Activated CD8-positive, alpha-beta memory T cell treated with anti-CD3 and anti-CD28 coated beads, Interleukin-2, amount 10 ng/mL, durations not matched to agents 7 days and 5 days (primary cell): ENCODE measurements at places on chromosomes 5 and 9. TPM values are rescaled to one million over a fixed set of nuclear protein-coding genes. Genes with fewer than 3 reads are reported as not detected.
A peak's percentile ranks its signal among the peaks of the same experiment; 100 is the strongest.

Gene NAA35
- 27.7 TPM for total RNA-seq

Gene ADCY2
- total RNA-seq: not detected

Gene ABLIM3
- not detected for total RNA-seq

Gene PLAC8L1
- 0.87 TPM for total RNA-seq

Gene NUTM2G
- not detected for total RNA-seq

Gene PCDHA1
- total RNA-seq: not detected

Gene SHISAL2B
- total RNA-seq: not detected

DNA sequence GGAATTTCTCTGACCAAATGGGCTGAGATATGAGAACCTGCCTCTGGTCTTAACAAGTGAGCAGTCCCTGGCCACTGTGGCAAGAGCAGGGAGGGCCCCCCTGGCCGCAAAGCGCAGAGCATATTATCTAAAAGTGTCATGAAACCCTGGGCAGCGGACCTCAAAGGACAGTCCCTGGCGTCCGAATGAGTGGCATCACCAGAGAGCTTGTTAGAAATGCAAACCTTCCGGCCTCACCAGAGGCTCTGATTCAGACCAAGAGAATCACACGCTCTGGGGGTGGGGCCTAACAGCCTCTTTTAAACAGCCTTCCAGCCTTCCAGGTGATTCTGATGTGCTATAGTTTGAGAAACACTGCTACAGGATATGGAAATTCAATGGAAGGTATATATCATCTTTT is 10.9 kb downstream of the PTPN3 start:
- H3K27me3 ChIP-seq: peaks cover 3% of the 10 kb centered on the region
- no peak overlapping the region for H3K4me3 ChIP-seq
- DNase-seq: no peak
- H3K4me1 ChIP-seq: peaks cover 4% of the 10 kb centered on the region
- H3K36me3 ChIP-seq: no peaks in the 10 kb centered on the region

DNA sequence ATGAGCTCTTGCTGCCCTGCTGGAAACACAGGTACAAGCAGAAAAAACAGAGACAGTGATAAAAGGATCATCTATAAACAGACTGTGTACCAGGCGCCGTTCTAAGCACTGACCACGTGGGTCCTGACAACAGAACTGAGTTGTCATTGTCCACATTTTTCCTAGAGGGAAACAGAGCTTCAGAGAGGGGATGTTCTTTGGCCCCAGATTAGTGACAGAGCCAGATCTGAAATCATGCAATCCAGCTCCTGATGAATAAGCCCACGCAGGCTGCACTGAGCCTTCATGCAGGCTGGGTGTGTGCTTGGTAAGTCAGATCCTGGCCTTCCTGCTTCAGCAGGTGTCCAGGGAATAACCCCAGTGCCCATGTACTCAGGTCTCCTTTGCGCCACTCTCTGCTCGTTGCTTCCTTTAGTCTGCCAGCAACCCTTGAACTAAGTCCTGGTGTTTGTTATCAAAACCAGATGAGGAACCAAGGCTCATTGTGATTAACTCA is 22.8 kb upstream of the TCF7 start:
- peaks cover 73% of the 10 kb centered on the region for H3K27me3 ChIP-seq
- H3K4me1 ChIP-seq: peaks cover 13% of the 10 kb centered on the region
- no peak for DNase-seq
- no peak overlapping the region for H3K4me3 ChIP-seq
- H3K27ac ChIP-seq: no peak overlapping the region
- no peaks in the 10 kb centered on the region for H3K36me3 ChIP-seq

GRCh38 chr9:93675336-93676150 is 99.2 kb downstream of the PHF2 start:
- peaks cover 3% of the 10 kb centered on the region for H3K36me3 ChIP-seq
- H3K27ac ChIP-seq: no peak overlapping the region
- no peak overlapping the region for H3K4me3 ChIP-seq
- no peaks in the 10 kb centered on the region for H3K27me3 ChIP-seq
- peak; percentile 36 for DNase-seq

DNA sequence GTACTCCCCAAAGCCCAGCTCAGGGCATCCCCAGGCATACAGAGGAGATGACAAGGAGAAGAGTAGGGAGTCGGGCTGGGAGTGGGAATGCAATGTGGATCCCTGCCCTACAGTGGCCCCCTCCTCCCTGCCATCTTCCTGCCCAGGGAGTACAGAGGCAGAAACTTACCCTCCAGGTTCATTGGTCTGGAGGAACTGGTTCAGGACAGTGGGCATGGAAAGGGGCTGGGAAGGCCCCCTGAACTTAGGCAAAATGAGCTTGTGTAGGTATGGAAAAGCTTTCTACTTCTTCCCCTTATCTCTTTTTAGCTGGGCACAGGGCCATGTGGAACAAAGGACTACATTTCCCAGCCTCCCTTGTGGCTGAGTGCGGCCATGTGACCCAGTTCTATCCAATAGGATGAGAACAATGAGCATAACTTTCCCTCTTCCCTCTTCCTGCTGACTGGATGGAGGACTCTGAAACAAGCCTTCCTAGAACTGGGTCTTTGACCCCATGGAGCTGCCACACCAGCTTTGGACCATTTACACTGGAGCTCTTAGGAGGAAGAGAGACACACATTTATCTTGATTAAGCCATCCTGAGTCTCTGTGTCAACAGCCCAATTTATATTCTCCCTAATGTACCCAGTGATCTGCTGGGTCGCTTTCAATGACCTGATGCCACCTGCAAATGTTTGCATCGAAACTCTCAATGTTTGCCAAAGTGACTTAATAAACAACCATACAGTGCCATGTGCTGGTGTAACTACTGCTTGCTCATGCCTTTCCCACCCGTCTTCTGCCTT is 25.0 kb upstream of the HMCN2 start:
- no peaks in the 10 kb centered on the region for H3K36me3 ChIP-seq
- peak overlapping the region; percentile 75 for H3K27ac ChIP-seq
- H3K27me3 ChIP-seq: no peaks in the 10 kb centered on the region
- peaks cover 40% of the 10 kb centered on the region for H3K4me1 ChIP-seq
- DNase-seq: peak; percentile 70

GRCh38 chr5:16727755-16728325 is 111.0 kb upstream of the RETREG1 start:
- H3K36me3 ChIP-seq: no peaks in the 10 kb centered on the region
- DNase-seq: no peak
- no peak overlapping the region for H3K4me3 ChIP-seq
- no peak overlapping the region for H3K27ac ChIP-seq
- H3K27me3 ChIP-seq: peaks cover 5% of the 10 kb centered on the region

DNA sequence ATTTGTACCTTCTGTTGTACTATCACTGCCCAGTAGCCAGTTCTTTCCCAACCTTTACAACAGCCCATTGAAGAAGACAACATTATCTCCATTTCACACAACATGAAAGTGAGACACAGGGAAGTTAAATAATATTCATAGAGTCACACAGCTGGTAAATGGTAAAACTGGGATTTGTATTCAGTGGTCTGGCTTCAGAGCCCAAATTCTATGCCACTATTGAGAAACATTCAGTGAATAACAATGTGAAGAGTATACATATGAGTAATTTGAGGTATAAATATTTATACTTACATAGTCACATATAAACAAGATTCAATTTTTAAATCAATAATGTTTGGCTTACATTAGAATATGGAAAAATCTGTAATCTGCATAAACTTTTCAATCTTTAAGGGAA is 13.8 kb downstream of the SMIM15 start:
- no peaks in the 10 kb centered on the region for H3K27me3 ChIP-seq
- no peak overlapping the region for H3K4me3 ChIP-seq
- no peak for DNase-seq
- H3K36me3 ChIP-seq: peaks cover 15% of the 10 kb centered on the region

DNA sequence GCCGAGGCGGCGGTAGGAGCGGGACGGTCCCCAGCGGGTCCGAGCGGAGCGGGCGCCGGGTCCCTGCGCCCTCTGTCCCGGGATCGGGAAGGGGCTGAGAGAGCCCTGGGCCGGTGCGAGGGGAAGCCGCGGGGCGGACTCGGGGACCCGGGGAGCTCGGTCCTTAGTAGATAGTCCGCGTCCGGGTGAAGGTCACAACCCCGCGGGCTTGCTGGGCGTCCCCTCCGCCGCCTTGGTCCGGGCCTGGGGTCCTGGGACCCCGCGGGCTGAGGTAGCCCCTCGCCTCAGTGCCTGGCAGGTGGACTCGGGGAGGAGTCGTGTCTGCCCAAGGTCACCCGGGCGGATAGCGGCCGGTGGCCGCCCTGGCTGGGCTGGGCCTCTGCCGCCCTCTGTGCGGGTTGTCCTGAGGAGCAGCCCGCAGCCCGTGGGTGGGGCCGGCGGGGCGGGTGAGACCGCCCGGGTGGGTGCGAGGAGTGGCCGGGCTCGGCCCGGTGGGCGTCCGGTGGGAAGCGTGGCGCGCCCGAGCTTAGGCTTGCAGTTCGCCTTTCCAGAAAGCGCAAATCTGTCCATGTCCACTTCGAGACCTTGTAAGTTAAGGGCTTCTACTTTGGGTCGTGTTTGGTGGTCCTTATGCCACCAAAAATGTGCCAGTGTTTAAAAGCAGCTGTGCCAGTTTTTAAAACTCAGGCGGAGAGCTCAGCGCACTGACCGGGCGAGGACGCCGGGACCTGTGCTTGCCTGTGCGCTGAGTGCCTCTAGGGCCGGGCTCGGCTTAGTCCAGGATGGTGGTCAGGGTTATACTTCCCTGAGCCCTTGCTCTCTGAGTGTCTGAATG is 554 bp downstream of the SDHA start:
- H3K4me3 ChIP-seq: peak overlapping the region; percentile 87
- H3K27me3 ChIP-seq: no peaks in the 10 kb centered on the region
- H3K4me1 ChIP-seq: peaks cover 50% of the 10 kb centered on the region
- peak overlapping the region; percentile 96 for H3K27ac ChIP-seq

DNA sequence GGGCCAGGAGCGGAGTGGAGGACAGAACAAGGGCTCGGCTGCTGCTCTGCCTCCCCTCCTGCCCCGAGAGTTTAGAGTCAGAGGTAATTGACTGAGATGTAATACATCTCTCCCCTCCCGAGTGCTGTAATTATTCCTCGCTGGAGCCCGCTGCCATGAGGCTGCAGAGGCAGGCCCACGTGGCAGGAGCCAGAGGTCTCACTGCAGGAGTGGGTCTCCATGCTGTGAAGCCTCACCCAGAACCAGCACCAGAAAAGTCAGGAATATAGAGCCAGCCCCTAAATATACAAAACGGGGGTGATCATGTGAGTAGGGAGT is 2.5 kb downstream of the FAM163B start:
- H3K4me1 ChIP-seq: peaks cover 8% of the 10 kb centered on the region
- no peak for DNase-seq
- peaks cover 42% of the 10 kb centered on the region for H3K27me3 ChIP-seq
- H3K36me3 ChIP-seq: no peaks in the 10 kb centered on the region
- H3K27ac ChIP-seq: no peak overlapping the region
- no peak overlapping the region for H3K4me3 ChIP-seq

DNA sequence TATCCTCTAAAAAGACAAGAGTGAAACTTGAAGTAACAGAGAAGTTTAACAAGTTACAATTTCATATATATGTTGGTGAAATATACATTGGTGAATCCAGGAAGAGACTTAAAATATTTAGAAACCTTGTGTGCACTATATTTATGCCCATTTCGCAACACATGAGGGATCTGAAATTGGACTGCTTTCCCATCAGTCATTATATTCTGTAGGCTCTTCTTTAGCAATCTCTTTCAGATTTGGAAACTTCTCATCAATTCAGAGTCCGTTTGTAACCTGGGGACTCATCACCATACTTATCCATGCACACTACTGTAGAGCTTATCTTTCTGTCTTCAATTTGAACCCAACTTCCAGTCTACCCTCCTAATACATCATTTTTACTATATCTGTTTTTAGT is 2.1 kb downstream of the ITGA1 start:
- peak overlapping the region; percentile 92 for H3K4me3 ChIP-seq
- peak overlapping the region; percentile 67 for H3K27ac ChIP-seq
- H3K27me3 ChIP-seq: peaks cover 2% of the 10 kb centered on the region
- no peak for DNase-seq
- peaks cover 14% of the 10 kb centered on the region for H3K36me3 ChIP-seq

DNA sequence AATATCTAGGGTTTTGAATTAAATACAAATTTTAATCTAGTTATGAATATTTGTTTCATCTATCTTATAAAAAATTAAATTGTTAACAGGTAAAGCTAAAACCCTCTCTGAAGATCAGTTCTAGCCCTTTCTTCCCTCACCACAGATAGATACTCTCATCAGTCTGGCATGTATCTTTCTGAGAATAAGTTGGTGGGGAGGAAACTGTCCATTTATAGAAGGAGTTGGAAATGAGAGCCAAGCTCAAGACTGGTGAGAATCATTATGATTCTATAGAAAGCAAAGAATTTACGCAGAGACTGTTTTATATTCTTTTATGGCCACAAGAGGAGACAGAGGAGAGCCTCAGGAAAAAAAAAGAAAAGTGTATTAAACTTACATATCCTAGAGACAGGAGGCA is 59.0 kb downstream of the STARD4 start:
- DNase-seq: no peak
- no peak overlapping the region for H3K27ac ChIP-seq
- H3K4me1 ChIP-seq: no peaks in the 10 kb centered on the region
- H3K36me3 ChIP-seq: peaks cover 36% of the 10 kb centered on the region

DNA sequence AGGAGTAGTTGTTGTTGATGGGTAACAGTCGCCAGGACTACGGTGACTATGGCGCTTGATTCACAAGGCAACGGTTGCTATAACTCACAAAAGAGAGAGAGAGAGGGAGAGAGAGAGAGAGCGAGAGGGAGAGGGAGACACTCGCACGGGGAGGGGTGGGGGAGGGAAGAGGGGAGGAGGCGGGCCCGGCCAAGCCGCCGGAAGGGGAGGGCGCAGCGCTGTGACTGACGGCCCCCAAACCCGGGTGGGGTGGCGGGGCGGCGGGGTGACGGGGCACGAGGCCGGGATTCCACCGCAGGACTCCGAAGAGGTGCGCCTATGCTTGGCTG is at the start of gene RFX3:
Gene RFX3 (minus strand): TSS at position 166 of the 329 bp plus-strand sequence. CDS start 130,413 bp downstream, outside the sequence.
- peaks cover 22% of the 10 kb centered on the region for H3K36me3 ChIP-seq
- H3K27ac ChIP-seq: peak within 1 kb of the TSS; percentile 100
- DNase-seq: peak; percentile 94

GRCh38 chr9:1458503-1458902 is 408.3 kb downstream of the DMRT2 start:
- no peak overlapping the region for H3K27ac ChIP-seq
- H3K4me1 ChIP-seq: no peaks in the 10 kb centered on the region
- no peaks in the 10 kb centered on the region for H3K36me3 ChIP-seq
- no peak for DNase-seq
- H3K4me3 ChIP-seq: no peak overlapping the region

- no peaks in the 10 kb centered on the region for H3K27me3 ChIP-seq
- no peaks in the 10 kb centered on the region for H3K4me1 ChIP-seq
Measured at GRCh38 chr9:68455451-68455850, 85.2 kb downstream of the TMEM252 start.

GRCh38 chr5:14998491-14998890 is 126.9 kb upstream of the ANKH start:
- no peak for DNase-seq
- H3K36me3 ChIP-seq: peaks cover 4% of the 10 kb centered on the region
- H3K4me1 ChIP-seq: peaks cover 18% of the 10 kb centered on the region
